ENCODE measurements at places on chromosomes 3 and 15. TPM values are rescaled to one million over a fixed set of nuclear protein-coding genes. Genes with fewer than 3 reads are reported as not detected.
A peak's percentile ranks its signal among the peaks of the same experiment; 100 is the strongest.

DNA sequence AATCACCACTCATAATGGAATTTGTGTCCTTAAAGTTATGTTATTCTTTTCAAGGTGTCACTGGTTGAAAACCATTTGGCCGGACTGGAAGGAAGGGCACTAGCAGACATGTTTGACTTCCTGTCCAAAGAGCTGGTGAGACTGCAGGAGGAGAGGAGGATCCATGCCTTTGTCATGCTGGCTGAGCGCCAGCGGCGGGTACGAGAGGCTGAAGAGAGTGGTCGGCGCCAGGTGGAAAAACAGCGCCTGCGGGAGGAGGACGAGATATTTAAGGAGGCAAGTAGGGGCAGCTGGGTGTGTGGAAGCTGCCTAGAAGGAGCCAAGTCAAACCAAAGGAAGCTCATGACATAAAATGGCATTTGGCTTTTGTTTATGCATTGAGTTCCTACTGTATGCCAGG, 38.0 kb upstream of the NR1I2 start:
- H3K27ac ChIP-seq: no peak overlapping the region
- DNase-seq: no peak
- no peaks in the 10 kb centered on the region for H3K36me3 ChIP-seq

DNA sequence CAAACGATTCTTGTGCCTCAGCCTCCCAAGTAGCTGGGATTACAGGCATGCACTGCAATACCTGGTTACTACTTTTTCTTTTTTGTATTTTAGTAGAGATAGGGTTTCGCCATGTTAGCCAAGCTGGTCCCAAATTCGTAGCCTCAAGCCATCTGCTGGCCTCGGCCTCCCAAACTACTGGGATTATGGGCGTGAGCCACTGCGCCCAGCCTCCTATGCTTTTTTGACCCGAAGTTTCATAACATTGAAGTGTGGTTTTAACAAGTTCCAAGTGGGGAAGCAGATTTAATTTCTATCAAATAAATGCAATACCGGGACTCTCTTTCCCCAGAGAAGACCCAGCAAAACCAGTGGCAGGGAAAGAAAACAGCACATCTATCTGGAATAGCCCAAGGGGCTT, 13.7 kb downstream of the SH3BP5 start:
- peaks cover 66% of the 10 kb centered on the region for H3K4me1 ChIP-seq
- DNase-seq: no peak
- H3K36me3 ChIP-seq: no peaks in the 10 kb centered on the region
- no peak overlapping the region for H3K27ac ChIP-seq
- H3K4me3 ChIP-seq: no peak overlapping the region

DNA sequence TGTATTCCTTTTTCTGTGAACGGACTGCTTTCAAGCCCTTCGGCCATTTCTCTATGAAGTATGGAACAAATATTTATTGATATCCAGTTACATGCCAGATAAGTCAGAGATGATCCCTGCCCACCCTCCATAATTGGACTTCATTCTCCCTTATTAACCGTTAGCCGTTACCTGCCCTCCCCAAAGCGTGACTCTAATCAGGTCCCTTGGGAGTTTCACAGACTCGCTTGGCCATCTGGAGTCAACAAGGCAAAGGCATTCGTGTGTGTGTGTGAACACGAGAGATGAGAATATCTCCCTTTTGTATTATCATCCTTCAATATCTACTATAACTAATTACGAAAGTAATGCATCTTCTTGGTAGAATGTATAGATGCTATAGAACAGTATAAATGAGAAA, 314.5 kb downstream of the TLE3 start:
- H3K36me3 ChIP-seq: no peaks in the 10 kb centered on the region
- DNase-seq: no peak
- peaks cover 4% of the 10 kb centered on the region for H3K4me1 ChIP-seq
- H3K27me3 ChIP-seq: no peaks in the 10 kb centered on the region

DNA sequence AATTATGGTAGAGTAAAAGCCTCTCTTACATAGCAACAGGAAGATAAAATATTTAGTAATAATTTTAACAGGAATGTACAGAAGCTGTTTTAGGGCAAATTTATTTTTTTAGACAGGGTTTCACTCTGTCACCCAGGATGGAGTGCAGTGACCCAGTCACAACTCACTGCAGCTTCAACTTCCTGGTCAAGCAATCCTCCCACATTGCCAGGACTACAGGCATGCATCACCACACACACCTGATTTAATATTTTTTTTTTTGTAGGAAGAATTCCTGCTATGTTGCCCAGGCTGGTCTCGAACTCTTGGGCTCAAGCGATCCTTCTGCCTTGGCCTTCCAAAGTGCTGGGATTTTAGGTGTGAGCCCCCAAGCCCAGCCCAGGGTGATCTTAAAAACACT, 61.1 kb downstream of the PCCB start:
- H3K4me1 ChIP-seq: no peaks in the 10 kb centered on the region
- H3K27me3 ChIP-seq: no peaks in the 10 kb centered on the region
- H3K27ac ChIP-seq: no peak overlapping the region
- H3K36me3 ChIP-seq: peaks cover 5% of the 10 kb centered on the region
- no peak overlapping the region for H3K4me3 ChIP-seq
- DNase-seq: no peak

GRCh38 chr3:6605227-6605626, 255.7 kb upstream of the GRM7 start:
- no peaks in the 10 kb centered on the region for H3K36me3 ChIP-seq
- H3K27ac ChIP-seq: no peak overlapping the region
- DNase-seq: no peak
- no peaks in the 10 kb centered on the region for H3K27me3 ChIP-seq

GRCh38 chr15:95609096-95609495, 721.4 kb upstream of the NR2F2 start:
- no peak for DNase-seq
- no peaks in the 10 kb centered on the region for H3K27me3 ChIP-seq
- no peak overlapping the region for H3K4me3 ChIP-seq
- no peak overlapping the region for H3K27ac ChIP-seq

- no peak for DNase-seq
- H3K4me1 ChIP-seq: no peaks in the 10 kb centered on the region
- no peak overlapping the region for H3K27ac ChIP-seq
- no peak overlapping the region for H3K4me3 ChIP-seq
- H3K27me3 ChIP-seq: no peaks in the 10 kb centered on the region
These were observed 277.5 kb upstream of the TBL1XR1 start for GRCh38 chr3:177474652-177475355.

GRCh38 chr15:33201491-33202231, 7.1 kb upstream of the FMN1 start:
- no peaks in the 10 kb centered on the region for H3K27me3 ChIP-seq
- no peak overlapping the region for H3K27ac ChIP-seq
- no peaks in the 10 kb centered on the region for H3K4me1 ChIP-seq
- H3K36me3 ChIP-seq: no peaks in the 10 kb centered on the region

- no peaks in the 10 kb centered on the region for H3K4me1 ChIP-seq
- no peaks in the 10 kb centered on the region for H3K27me3 ChIP-seq
- no peak for DNase-seq
- peak overlapping the region; percentile 57 for H3K27ac ChIP-seq
- H3K36me3 ChIP-seq: no peaks in the 10 kb centered on the region
These were observed 133.6 kb downstream of the TIGIT start for GRCh38 chr3:114427285-114428043.

DNA sequence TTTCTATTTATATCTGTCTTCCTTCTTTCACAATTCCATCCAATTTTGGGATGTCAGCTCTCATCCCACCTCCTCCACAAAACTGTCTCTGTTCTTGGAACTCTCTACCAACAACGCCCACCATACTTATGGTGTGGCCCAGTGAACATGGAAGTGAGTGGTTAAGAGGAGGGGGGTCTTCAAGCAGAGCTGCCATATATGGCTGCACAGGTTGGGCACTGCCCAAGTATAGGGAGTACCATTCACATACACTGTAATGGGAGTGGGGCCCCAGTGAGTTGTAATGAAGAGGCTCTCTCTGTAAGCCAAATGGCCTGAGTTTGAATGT, 7.9 kb upstream of the CAMK1 start:
- no peak overlapping the region for H3K4me3 ChIP-seq
- no peak overlapping the region for H3K27ac ChIP-seq
- no peaks in the 10 kb centered on the region for H3K27me3 ChIP-seq
- peak; percentile 21 for DNase-seq

GRCh38 chr15:76553564-76553963, 217.0 kb downstream of the ISL2 start:
- H3K27me3 ChIP-seq: no peaks in the 10 kb centered on the region
- no peaks in the 10 kb centered on the region for H3K4me1 ChIP-seq
- H3K4me3 ChIP-seq: no peak overlapping the region
- H3K36me3 ChIP-seq: peaks cover 3% of the 10 kb centered on the region
- DNase-seq: no peak
- H3K27ac ChIP-seq: no peak overlapping the region

GRCh38 chr15:52006702-52007340, 12.2 kb upstream of the MAPK6 start:
- H3K36me3 ChIP-seq: no peaks in the 10 kb centered on the region

GRCh38 chr3:9875448-9875847, 4.6 kb downstream of the CIDEC start:
- H3K27me3 ChIP-seq: no peaks in the 10 kb centered on the region
- no peak overlapping the region for H3K4me3 ChIP-seq
- no peak for DNase-seq

- DNase-seq: no peak
- no peak overlapping the region for H3K27ac ChIP-seq
- H3K36me3 ChIP-seq: no peaks in the 10 kb centered on the region
- no peaks in the 10 kb centered on the region for H3K4me1 ChIP-seq
- H3K4me3 ChIP-seq: no peak overlapping the region
These were observed 77.0 kb upstream of the LARS2 start for GRCh38 chr3:45311327-45311726.

DNA sequence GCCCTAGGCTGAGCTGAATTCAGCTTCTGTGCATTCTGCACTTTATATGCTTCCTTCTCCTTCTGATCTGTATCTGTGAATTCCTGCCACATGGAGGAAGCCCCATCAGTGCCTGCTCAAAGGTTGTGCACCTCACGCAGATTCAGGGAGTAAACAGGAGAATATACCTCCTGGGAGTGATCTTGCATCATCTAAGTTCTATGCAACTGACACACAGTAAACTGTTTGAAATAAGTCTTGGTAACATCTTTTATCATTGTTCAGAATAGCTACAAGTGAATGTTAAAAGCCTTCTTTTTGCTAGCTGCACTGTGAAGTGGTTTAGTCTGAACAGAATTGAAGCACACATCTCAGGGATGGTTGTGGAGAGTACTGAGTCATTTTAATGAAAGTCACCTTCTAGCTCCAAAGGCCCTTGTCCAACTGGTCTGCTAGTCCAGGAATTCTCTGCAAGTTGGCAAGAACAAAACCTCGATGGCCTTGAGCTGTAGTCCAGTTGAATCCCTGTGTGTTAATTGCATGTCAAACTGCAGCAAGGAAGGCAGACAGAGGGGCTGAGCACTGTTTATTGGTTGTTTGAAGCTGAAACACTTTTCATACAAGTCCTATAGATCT, 215.0 kb downstream of the WNT5A start:
- no peak for DNase-seq
- no peaks in the 10 kb centered on the region for H3K36me3 ChIP-seq
- H3K4me1 ChIP-seq: no peaks in the 10 kb centered on the region

- DNase-seq: no peak
- no peak overlapping the region for H3K4me3 ChIP-seq
- no peaks in the 10 kb centered on the region for H3K4me1 ChIP-seq
- no peaks in the 10 kb centered on the region for H3K36me3 ChIP-seq
- no peak overlapping the region for H3K27ac ChIP-seq
These were observed 123.1 kb downstream of the DMXL2 start for GRCh38 chr15:51499379-51499976.

- H3K4me1 ChIP-seq: no peaks in the 10 kb centered on the region
- no peak overlapping the region for H3K4me3 ChIP-seq
- no peak for DNase-seq
- no peaks in the 10 kb centered on the region for H3K27me3 ChIP-seq
- H3K27ac ChIP-seq: no peak overlapping the region
These were observed 21.9 kb upstream of the PLSCR2 start for GRCh38 chr3:146491303-146491702.

- H3K36me3 ChIP-seq: no peaks in the 10 kb centered on the region
- no peaks in the 10 kb centered on the region for H3K4me1 ChIP-seq
- H3K4me3 ChIP-seq: no peak overlapping the region
- H3K27ac ChIP-seq: no peak overlapping the region
- no peak for DNase-seq
These were observed 38.8 kb upstream of the MLF1 start for GRCh38 chr3:158532099-158532734.

DNA sequence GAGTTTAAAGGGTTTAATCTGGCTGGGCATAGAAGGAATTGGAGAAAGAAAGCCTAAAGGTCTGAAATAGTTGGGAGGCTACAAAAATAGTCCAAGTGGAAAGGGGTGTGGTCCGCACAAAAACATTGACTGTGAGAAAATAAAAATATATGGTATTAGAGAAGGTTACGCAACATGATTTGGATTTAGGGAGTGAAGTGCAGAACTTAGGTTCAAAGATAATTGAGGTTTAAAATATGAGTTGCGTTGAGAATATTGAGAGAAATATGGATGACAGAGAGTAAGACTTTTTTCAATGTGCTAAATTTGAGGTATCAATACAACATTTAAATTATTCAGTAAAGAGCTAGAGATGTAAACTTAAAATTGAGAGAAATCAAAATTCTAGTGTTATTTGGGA, 15.4 kb upstream of the CMC1 start:
- H3K4me3 ChIP-seq: no peak overlapping the region
- no peaks in the 10 kb centered on the region for H3K27me3 ChIP-seq
- no peak for DNase-seq

GRCh38 chr3:143975554-143976152, 4.0 kb downstream of the DIPK2A start:
- H3K36me3 ChIP-seq: no peaks in the 10 kb centered on the region
- no peak overlapping the region for H3K4me3 ChIP-seq
- no peak for DNase-seq
- H3K27me3 ChIP-seq: no peaks in the 10 kb centered on the region
- H3K4me1 ChIP-seq: peaks cover 74% of the 10 kb centered on the region
- peak overlapping the region; percentile 95 for H3K27ac ChIP-seq

- peak; percentile 79 for DNase-seq
- no peaks in the 10 kb centered on the region for H3K36me3 ChIP-seq
- H3K27me3 ChIP-seq: peaks cover 64% of the 10 kb centered on the region
- H3K4me3 ChIP-seq: peak overlapping the region; percentile 51
- H3K27ac ChIP-seq: peak overlapping the region; percentile 8
These were observed 2.3 kb downstream of the OCA2 start for GRCh38 chr15:28096670-28097431.

DNA sequence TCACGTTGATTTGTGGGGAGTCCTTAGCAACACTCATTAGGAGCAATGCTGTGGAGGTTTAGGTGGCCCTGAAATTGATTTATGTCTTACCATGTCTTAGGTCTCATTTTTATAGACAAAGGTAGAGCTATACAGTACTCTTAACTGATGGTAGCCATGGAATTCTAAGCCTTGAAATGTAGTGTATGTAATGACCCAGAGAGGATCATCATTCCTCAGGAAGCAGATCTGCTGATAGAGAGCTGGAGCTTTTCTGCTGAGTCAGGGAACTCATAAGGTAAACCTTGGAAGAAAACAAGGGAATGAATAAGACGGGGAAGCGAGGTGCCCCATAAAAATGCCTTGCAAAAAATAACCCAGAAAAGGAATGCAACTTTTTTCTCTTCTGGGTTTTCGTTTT, 34.0 kb upstream of the ZNF639 start:
- H3K4me1 ChIP-seq: no peaks in the 10 kb centered on the region
- no peak for DNase-seq
- no peaks in the 10 kb centered on the region for H3K27me3 ChIP-seq
- H3K4me3 ChIP-seq: no peak overlapping the region
- no peak overlapping the region for H3K27ac ChIP-seq

The ARHGEF3 gene
- 29.6 TPM for total RNA-seq

The NR1I2 gene
- 1.1 TPM for total RNA-seq

The SPCS1 gene
- total RNA-seq: 60.7 TPM

The GOLGA8S gene
- 0.43 TPM for total RNA-seq

The LRRC34 gene
- 3.9 TPM for total RNA-seq

The IMPDH2 gene
- 104 TPM for total RNA-seq

The SATB1 gene
- 77.7 TPM for total RNA-seq

The PLSCR5 gene
- not detected for total RNA-seq

The GLT8D1 gene
- 53.9 TPM for total RNA-seq

The NRROS gene
- total RNA-seq: 29.9 TPM

The POPDC2 gene
- total RNA-seq: 4.8 TPM

The THBS1 gene
- total RNA-seq: 156 TPM

The RASSF1 gene
- 113 TPM for total RNA-seq
